Stimulated activated CD8-positive, alpha-beta memory T cell treated with anti-CD3 and anti-CD28 coated beads, Interleukin-12 subunit alpha, Interleukin-12 subunit beta, amount 100 ng/mL, for 4 hours (primary cell): ENCODE measurements at places on chromosomes 4 and X.

GRCh38 chr4:27861802-27862201 is 1001.2 kb downstream of the STIM2 start:
- no peak for DNase-seq

- DNase-seq: no peak
These were observed 8.4 kb upstream of the RPS3A start for GRCh38 chr4:151091047-151091446.

GRCh38 chr4:66279084-66279483 is 608.8 kb upstream of the EPHA5 start:
- DNase-seq: no peak

GRCh38 chr4:58983887-58984286 is 1873.7 kb upstream of the IGFBP7 start:
- no peak for DNase-seq

DNA sequence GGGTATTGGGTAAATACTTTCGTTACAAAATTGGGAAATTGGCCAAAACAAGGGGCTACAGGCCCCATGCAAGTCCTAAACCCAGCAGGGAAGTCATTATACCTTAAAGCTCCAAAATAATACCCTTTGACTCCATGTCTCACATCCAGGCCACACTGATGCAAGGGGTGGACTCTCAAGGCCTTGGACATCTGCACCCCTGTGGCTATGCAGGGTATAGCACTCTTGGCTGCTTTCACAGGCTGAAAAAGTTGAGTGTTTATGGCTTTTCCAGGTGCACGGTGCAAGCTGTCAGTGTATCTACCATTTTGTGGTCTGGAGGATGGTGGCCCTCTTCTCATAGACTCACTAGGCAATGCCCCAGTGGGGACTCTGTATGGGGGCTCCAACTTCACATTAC is 326.5 kb downstream of the TEX13C start:
- no peak for DNase-seq

DNA sequence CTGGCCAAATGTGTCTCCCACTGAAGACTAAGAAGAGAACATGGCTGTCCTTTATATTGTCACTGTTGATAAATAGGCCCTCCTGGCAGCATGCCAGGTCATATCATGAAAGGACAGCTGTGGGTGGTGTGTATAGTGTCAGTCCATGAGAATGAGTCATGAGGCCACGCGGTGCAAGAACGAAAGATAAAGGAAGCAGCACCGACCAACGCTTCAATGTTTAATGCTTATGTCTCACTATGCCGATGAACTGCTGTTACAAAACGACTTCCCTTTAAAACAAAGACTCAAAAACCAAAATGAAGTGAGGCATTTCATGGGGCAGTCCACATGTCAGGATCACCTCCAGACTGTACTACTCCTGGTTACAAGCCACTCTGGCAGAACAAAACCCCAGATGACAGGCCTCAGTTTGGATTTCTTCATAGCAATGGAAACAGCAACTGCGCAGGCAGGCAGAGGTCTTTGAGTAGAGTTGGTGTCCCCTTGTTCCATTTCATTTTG is 5.2 kb upstream of the TCEANC start:
- DNase-seq: peak; percentile 20

DNA sequence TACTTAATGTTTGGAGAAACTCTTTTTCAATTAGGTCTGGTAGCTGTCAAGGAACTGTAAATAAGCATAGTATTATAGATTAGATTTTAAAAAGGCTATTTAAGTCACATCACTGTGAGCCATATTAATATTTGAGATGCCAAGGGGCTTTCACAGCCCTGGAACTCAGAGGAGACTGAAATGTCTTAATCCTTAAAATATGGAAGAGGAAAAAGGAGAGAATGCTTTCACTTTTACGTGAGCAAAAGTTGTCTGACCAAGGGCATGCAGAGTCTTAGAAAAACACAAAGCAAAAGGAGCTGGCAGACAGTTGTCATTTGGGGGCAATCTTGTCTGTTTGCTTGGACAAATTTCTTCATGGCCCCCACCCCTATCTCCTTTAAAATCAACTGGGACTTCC is 253.2 kb upstream of the IGFBP7 start:
- no peak for DNase-seq

- no peak for DNase-seq
These were observed 799.5 kb downstream of the RPA4 start for GRCh38 chrX:97682991-97683840.

GRCh38 chr4:104971462-104971861 is 175.2 kb upstream of the TET2 start:
- no peak for DNase-seq

- DNase-seq: no peak
These were observed 37.2 kb downstream of the CXCL8 start for GRCh38 chr4:73777612-73778011.

- DNase-seq: no peak
These were observed 81.5 kb downstream of the FAM193A start for GRCh38 chr4:2617955-2618354.

DNA sequence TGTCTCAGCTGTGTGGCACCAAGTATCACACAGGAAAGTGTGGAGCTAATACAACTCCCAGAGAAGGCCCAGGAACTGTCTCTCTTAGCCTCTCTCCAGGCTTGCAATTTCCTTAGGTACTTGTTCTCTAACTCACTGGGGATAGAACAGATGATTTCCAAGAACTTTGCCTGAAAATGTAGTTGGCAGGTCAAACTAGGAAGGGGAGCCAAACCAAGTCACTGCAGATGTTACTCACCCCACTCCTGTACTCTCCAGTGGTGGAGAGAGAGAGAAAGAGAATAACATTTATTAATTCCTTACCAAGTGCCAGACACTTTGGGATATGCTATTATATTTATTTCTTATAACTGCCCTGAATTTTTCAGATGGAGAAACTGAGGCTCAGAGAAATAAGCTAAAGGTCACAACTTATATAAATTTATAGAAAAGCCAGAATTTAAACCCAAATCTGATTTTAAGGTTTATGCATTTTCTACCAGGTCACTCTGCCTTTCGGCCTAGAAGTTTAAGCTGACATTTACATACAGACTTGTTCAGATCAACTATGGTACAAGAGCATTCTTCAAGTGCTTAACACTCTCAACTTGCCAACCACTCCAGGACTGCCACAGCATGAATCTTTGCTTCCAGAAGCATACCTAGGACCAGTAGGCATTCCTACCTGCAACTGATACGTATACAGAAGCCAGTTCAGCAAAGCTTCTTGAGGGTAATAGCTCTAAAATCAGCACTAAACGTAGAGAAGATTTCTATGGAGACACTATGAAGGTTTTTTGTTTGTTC is 248.6 kb upstream of the ETNPPL start:
- no peak for DNase-seq

- no peak for DNase-seq
These were observed 99.1 kb downstream of the CHRNA9 start for GRCh38 chr4:40434126-40434687.

GRCh38 chr4:154720618-154721267 is 23.1 kb upstream of the LRAT start:
- DNase-seq: no peak

DNA sequence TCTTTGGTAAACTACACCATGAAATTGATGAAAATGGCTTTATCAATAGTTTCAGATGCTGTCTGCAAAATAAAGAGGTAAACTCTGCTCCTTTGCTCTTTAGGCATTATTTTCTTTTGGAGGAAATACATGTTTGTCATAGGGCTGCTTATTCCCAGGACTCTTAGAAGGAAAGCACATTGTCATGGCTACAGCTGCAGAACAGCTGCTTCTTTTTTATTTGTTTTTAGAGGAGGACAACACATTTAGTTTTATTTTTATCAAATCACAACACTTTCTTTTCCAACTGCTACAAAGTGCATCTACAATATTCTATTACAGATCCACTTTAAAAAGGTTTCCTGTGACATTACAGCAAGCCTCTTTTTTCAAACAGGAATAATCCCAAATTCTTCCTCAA is 12.7 kb upstream of the HPF1 start:
- no peak for DNase-seq

DNA sequence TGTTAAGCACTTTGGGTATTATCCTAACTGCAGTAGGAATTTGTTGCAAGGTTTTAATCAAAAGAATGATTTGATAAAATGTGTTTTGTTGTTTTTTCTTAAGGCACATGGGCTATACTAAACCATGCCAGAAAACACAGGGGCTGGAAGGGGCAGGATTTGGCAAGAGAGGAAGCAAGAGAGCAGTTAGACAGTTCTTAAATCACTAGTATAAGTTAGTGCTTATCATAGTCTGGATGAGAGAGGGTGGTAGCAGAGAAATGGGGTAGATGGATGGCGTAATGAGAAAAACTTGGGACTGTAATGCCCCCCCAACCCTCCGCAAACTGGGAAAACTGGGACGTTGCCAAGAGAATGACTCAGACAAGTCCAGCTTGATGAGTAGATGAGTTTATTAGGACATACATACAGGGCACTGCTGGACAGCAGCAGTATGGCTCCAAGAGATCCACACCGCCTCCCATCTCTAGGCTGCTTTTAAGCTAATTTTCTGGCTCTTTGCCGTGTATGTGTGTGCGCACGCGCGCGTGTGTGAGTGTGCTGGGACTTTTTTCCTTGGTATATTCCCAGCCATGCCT is 151.5 kb downstream of the PDLIM5 start:
- DNase-seq: no peak

DNA sequence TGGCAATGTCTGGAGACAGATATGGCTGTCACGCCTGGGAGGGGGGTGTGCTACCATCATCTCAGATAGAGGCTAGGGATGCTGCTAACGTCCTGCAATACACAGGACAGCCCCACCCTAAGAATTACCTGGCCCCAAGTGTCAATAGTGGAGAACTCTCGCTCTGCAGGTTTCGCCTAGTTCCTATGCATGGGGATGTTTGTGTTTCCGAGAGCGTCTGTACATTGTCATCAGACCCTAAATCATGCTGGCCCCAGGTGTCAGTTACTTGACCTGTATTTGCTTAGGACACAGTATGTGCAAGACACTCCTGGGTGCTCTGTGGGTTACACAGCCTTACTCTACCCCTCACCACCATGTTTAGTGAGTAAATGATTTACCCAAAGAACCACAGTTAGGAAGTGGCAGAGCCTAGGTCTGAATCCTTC is 90.8 kb downstream of the AFF1 start:
- no peak for DNase-seq

- DNase-seq: no peak
These were observed 75.9 kb downstream of the PAQR3 start for GRCh38 chr4:78863254-78863869.

DNA sequence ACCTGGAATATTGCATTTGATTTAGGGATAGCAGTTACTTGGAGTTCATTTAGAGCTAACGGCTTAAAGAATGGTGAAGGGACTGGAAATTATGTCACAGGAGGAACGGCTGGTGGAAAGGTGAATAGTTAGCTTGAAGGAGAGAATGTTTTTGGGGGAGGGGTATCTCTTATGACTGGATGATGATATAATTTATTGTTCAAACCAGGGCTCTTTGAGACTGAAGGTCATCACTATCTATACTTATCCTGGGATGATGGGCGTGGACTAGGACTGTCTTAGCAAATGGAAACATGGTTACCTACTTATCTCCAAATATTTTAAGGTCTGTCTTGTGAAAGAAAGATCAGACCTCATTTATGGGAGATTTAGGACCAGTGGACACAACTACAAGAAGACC is 30.1 kb downstream of the WWC2 start:
- DNase-seq: no peak

DNA sequence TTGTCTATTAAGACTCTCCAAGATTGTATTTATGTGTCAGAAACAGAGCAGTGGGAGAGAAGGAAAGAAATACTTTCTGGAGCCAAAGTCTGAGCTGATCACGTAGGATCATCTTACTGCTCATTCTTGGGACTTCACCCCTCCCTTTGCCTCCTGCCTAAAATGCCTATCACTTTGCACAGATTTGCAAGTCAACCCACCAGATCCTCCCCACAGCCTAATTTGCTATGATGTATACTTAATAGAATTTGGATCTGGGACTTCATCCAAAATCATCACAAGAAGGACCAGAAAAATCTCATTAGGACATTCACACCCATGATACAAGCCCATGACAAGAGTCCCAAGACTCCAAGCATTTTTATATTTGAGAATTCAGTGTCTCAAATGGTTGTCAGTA is 290.2 kb downstream of the FBXW7 start:
- DNase-seq: no peak

- DNase-seq: no peak
These were observed 189.0 kb downstream of the AASDH start for GRCh38 chr4:56198265-56198664.
